Activated CD8-positive, alpha-beta memory T cell treated with anti-CD3 and anti-CD28 coated beads for 1 hour (primary cell): ENCODE measurements at places on chromosomes 16 and 17.

DNA sequence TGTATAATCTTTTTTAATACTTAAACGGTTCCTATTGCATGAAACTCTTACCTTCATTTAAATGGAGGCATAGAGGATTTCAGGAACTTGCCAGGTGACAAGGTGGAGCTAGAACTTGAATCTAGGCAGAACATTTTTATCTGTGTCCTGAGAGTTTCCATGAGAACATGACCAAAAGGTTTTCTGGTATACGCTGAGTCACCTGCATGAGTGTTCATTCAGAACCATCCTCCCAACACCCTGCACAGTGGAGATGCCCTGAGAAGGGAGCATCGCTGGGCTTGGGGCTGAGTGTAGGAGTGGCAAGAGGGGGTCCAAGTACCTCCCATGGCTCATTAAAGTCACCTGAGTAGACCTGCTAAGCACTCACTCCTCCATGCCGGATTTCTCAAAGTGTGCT is 169.7 kb upstream of the CACNG5 start:
- DNase-seq = no peak

DNA sequence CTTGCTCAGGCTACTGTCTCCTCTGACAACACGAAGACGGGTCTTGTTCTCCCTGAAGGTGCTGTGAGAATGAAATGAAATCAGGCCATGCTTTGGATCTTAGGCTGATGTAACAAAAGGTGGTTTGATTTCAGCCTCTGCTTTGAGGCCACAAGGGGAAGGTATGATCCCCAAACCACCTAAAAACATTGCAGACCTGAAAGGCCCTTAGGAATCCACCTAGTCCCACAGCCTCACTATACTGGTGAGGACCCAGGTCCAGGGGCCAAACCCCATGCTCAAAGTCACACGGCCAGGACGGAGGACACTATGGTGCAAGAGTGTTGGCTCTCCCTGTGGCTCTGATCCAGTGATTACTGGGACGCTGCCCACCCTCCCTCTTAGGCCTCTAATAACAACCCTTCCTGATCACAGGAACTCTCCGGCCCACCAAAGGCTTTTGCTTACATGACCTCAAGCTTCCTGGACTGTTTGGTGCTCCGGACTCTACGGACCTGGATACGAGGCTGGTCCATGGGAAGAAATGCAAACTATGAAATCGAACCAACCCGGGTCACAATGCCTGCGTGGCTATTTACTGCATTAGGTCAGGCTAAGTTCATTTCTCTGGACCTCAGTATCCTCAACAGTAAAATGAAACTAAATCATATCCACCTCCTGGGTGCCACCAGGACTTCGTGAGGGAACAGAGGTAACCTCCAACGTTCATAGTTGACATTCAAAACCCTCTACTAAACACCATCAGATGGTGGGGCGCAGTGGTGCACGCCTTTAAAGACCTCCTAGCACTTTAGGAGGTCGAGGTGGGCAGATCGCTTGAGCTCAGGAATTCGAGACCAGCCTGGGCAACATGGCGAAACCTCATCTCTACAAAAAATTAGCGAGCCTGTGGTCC is 1.5 kb downstream of the TRIM25 start:
- no peak for DNase-seq

DNA sequence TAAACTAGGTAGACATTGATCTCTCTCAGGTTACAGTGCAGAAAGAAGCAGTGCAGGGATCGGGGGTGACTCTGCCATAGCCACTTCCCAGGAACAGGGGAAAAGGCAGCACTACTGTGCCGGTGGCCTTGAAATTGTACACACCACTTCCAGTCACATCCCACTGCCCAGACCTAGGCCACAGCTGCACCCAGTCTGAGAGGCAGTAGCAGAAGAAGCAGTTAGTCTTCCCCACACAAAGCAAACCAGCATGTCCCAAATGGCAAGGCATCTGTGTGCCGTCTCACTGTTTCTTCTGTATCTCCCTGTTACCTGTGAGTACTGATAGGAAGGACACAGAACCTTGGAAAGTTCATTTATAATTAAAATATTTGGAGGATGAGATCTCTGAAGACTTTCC is 47.0 kb downstream of the TMC6 start:
- no peak for DNase-seq

- no peak for DNase-seq
These were observed 97.6 kb upstream of the CBX4 start for GRCh38 chr17:79936641-79937381.

- no peak for DNase-seq
These were observed 4.4 kb upstream of the DHX40 start for GRCh38 chr17:59561042-59561441.
